ENCODE measurements at places on chromosomes 13 and 19. TPM values are rescaled to one million over a fixed set of nuclear protein-coding genes. Genes with fewer than 3 reads are reported as not detected.

The ZNF93 gene
- 1.7 TPM for total RNA-seq

GRCh38 chr19:852136-853013 lies at the start of gene ELANE:
Gene ELANE, plus strand, starts transcription at chr19:852303. Its CDS starts 26 bp downstream, at chr19:852329.
- no peak for DNase-seq

DNA sequence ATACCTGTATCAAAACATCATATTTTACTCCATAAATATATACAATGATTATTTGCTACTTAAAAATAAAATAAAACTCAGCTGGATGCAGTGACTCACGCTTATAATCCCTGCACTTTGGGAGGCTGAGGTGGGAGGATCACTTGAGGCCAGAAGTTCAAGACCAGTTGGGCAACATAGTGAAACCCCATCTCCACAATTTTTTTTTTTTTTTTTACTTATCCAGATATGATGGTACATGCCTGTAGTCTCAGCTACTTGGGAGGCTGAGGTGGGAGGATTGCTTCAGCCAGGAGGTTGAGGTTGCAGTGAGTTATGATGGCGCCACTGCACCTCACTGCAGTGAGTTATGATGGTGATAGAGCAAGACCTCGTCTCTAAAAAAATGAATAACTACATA lies 22.4 kb downstream of the POU2F2 start:
- no peak for DNase-seq

The KLK2 gene
- total RNA-seq: not detected

The NFKBIB gene
- total RNA-seq: 17.9 TPM

DNA sequence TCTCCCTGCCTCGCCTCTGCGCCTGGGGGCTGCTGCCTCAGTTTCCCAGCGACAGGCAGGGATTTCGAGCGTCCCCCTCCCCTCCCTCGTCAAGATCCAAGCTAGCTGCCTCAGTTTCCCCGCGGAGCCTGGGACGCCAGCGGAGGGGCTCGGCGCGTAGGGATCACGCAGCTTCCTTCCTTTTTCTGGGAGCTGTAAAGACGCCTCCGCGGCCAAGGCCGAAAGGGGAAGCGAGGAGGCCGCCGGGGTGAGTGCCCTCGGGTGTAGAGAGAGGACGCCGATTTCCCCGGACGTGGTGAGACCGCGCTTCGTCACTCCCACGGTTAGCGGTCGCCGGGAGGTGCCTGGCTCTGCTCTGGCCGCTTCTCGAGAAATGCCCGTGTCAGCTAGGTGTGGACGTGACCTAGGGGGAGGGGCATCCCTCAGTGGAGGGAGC lies 722 bp upstream of the ICAM1 start:
- DNase-seq: peak; percentile 95

All from Right ventricle myocardium inferior (tissue), 1 donor.